ENCODE measurements at places on chromosomes 13 and 19.

- no peak for DNase-seq
Measured at GRCh38 chr13:29324601-29325000, 270.9 kb downstream of the SLC7A1 start.

- no peak for DNase-seq
Measured at GRCh38 chr19:44551850-44552249, 22.4 kb upstream of the CEACAM20 start.

GRCh38 chr19:17647071-17648020 is 40.8 kb downstream of the UNC13A start:
- no peak for DNase-seq

DNA sequence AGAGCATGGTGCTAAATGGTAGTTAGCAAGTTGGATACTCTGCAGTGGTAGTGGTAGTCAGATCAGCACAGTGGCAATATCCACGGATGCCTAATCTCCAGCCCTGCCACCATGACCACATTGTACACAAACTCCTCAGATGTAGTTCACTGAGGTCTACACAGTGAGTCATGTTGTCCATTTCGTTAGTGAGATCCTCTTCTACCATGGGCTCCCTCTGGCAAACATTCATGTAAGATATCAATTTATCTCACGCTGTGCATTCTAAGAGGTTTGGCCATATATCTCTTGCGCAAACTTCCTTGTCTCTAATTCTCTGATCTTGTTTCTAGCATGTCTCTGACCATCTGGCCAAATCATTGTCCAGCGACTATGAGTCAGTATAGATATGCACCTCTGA is 58.2 kb downstream of the POLR1D start:
- no peak for DNase-seq

DNA sequence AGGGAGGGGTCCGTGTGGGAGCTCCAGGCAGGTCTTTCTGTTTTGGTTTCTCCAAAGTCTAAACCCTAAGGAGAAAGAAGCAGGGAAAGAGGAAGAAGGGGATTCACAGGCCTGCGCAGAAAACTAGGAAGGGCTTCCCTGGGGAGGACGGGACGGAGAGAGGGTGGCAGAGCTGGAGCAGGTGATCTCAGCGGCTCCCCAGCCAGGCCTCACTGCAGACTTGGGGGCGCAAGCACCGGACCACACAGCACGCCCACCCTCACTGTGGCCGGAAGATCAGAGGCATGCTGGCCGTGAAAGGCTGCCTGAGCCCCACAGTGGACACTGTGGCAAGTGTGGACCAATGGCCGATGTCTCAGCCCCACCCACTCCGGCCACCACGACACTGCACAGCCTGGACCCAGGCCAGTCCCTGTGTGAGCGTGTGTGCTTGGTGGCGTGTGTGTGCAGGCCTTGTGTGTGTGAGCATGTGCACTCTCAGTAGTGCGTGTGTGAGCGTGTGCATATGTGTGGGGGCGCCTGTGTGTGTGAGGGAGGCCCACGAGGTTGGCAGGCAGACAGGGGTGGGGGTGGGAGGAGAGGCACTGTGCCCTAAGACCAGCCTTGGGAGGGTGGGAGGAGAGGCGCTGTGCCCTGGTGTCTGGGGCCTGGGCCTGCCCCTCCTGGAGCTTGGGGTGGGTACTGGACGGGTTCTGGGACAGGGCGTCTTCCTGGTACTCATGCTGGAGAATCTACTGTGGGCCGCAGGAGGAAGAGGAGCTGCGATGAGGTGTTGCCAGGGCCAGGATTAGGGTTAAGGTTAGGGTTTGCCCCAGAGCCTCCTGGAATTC is 15.4 kb upstream of the TMEM255B start:
- no peak for DNase-seq

DNA sequence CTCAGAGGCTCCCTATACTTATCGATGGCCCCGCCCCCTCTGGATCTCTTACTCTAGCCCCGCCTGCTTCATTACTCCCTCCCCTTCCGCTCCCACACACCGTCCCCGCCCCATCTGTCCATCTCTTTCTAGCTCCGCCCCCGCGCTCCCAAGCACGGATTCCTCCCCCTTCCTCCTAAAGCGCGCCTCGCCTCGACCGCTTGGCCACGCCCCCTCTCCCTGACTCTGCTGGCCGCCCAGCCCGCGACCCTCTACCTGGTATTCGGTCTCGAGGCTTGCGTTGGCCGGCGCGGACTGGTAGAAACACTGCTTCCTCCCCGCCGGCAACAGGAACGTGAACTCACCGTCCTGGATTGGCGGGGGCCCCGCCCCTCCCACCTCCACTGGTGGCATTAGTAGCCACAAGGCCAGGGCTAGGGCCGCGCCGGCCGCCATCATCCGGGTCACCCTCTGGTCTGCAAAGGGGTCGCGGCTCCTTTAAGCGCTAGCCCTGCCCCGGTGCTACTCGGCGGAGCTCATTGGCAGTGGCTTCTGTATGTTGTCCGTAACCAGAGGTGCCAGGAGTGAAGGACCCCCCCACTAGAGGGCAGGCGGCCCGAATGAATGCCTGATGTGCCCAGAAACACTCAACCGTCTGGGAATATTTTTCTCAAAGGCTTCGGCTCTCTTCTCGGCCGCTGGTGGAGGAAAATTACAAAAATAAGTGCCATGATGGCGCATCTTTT is at the start of gene TMED1:
TMED1 (minus strand) TSS at position 459 of the 725 bp plus-strand sequence; CDS start at position 438, 21 bp downstream.
- peak; percentile 88 for DNase-seq

GRCh38 chr13:20505405-20506366 is 20.0 kb downstream of the CRYL1 start:
- DNase-seq: no peak

DNA sequence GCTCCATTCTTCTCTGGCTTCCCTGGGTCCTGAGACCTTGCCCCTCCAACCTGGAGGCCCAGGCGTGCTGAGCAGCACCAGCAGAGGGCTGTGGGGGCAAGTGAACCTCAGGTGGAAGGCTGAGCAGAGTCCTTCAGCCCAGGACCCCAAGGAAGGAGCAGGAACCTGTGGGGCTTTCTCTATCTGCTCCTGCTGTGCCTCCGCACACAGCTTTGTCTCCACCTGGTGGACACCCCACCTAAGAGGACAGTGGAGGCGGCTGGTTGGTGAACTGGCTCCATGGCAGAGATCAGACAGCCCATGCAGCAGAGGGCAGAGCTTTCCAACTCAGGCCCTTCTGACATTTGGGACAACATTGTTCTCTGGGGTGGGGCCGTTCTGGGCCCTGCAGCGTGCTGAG is 19.7 kb downstream of the ZFR2 start:
- DNase-seq: peak; percentile 32

GRCh38 chr13:64845110-64845509 is 2385.0 kb downstream of the PCDH9 start:
- DNase-seq: no peak

DNA sequence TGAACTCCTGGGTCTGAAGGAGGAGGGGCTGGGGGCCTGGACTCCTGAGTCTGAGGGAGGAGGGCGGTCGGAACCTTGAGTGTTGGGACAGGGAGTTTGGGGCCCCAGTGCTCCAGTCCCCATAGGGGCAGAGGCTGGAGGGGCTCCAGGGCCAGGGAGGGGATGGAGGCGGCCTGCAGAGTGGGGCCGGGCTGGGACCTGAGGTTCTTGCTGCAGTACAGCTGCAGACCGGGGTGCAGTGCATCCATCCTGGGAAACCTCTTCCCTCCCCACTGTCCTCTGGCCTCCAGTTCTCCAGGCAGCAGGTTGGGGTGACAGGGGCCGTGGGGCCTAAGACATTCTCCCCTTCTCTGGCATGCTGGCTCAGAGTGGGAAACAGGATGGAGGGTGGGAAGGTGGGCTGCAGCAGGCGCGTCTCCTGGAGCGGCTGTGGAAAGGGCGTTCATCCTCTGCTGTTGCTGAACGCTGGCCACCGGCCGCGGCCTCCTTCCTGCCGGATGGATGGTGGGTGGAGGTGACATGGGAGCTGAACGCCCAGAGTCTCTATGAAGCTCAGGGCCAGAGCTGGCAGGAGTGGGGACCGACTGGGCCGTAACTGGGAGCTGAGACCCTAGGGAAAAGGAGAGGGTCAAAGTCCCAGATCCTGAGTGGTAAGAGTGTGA is 1.6 kb downstream of the BRSK1 start:
- DNase-seq: no peak

DNA sequence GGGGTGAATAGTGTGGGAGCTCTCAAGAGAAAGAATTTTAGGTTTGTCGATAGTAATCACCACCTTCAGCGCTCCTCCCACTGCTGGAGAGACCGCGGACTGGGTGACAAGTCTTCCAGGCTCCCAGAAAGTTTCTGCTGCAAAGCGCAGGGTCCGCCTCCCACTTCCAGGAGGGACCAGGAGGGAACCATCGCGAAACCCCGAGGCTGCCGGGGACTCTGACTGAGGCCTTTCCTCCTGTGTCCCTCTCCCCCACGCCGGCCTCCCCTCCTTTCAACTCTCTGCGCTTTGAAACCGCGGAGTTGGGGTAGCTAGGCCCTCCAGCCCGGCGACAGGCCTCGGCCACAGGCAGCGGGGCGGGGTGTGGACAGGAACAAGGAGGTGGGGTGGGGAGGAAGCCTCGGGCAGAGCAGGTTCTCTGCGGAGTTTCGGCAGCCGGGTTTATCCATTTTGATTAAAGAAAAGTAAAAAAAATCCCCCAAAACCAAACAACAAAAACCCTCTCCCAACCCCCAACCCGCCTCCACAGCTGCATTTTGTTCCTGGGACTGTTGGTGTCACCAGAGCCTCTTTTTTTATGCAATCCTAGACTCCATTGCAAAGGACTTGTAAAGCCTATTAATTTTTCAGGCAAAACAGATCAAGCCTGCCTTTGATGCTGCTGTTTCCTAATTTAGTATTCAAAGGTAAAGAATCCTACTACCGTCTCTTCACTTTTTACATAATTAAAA is 157.2 kb downstream of the TM9SF2 start:
- DNase-seq: no peak

GRCh38 chr13:108283110-108283509 is 13.6 kb downstream of the TNFSF13B start:
- no peak for DNase-seq

GRCh38 chr13:74625541-74625940 is 491.3 kb upstream of the KLF12 start:
- no peak for DNase-seq

DNA sequence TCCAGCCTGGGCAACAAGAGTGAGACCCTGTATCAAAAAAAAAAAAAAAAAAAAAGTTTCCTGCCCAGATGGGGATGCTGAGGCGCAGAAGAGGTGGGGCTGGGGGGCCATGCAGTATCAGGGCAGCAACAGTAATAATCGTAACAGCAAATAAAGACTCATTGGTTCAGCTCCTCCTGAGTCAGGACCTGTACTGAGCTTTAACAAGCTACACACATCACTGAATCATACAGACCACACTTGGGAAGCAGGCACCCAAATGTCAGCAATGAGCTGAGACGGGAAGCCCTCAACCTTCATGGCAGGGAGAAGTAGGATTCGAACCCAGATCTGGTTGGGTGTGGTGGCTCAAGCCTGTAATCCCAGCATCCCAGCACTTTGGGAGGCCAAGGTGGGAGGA is 10.6 kb upstream of the DPF1 start:
- no peak for DNase-seq

GRCh38 chr13:44802491-44802890 is 186.8 kb downstream of the NUFIP1 start:
- no peak for DNase-seq

- no peak for DNase-seq
Measured at GRCh38 chr19:17095141-17095919, 19.8 kb downstream of the MYO9B start.

GRCh38 chr13:40622761-40623160 is 43.7 kb downstream of the FOXO1 start:
- no peak for DNase-seq

GRCh38 chr19:29104605-29105241 is 108.2 kb downstream of the UQCRFS1 start:
- DNase-seq: no peak

DNA sequence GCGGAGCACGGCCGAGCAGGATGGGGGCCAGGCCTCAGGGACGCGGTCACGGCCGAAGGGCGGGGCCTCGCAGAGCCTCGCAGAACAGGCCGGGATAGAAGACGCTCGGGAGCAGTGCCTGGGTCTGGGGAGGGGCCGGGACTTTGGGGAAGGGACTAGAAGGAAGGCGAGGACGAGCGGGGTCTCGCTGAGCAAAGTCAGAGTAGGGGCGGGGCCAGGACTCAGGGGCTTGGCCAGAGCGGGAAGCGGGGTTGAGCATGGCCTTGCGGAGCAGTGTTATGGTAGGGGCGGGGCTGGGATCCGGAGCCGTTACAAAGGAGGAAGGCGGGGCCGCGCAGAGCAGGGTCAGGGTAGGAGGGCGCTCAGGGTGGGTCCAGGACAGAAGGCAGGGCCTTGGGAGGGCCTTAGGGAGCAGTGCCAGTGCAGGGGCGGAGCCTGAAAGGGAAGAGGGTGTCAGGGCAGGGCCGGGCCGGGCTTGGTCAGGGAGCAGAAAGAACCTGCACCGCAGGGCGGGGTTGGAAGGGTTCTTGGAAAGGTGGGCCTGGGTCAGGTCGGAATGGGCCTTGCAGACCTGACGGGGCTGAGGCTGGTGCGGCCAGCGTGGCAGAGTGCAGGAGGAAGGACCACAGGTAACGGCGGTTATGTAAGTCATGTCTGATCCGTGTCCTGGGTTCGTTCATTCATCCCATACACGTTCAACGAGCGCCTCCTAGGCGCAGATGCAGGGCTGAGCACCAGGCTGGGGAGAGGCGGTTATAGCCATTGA is 533 bp upstream of the ATP8B3 start:
- DNase-seq: peak; percentile 67

DNA sequence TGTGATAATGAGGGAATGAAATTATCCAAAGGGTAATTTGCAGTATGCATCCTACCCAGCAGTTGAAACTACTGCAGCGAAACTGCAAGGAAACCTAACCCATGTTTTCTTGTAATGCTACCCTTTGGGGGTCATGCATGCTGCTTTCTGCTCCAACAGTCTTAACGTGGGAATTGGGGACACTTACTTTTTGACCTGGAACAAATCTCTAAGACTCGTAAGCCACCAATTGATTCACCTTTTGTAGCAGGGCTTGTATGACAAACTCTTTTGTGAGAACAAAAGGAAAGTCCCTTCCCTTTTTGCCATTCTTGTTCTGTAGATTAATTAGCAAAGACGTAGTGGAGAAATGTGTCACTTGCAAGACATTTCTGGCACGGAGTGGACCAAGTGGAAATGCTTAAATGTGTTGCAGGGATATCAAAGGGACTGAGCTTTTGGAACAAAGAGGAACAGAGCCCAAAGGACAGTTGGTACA is 27.4 kb downstream of the LRCH1 start:
- no peak for DNase-seq

DNA sequence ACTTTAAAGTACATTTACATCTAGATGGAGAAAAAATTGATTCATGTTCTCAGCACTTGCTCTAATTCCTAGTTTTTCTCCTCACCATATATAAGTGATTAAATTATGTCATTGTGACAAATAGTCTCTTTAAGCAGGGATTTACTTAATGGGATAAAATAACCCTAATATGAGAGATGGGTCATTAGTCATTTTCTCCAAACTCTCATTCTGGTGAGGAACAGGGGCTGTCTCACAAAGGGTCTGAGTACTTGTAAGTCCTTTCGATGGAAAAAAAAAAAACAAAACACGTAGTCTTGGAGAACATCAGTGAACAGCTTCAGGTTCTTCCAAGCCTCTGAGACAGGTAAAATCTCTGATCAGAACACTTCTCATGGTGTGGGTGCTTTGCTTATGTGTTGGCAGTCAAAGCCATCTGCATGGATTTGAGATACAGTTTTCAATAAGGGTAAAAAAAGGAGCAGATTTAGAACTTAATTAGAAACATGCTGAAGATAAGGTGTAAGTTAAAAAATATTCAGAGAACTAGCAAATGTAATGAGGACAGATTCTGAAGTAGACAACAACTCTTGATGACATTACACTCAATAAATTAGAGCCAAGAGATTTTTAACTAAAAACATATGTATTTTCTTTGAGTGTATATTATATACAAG is 1668.9 kb upstream of the MIR17HG start:
- no peak for DNase-seq

- DNase-seq: no peak
Measured at GRCh38 chr13:33218426-33218825, 67.1 kb downstream of the STARD13 start.

- DNase-seq: no peak
Measured at GRCh38 chr13:46600943-46601311, 48.0 kb downstream of the LRCH1 start.

Measured in stimulated activated CD8-positive, alpha-beta memory T cell treated with anti-CD3 and anti-CD28 coated beads, Interleukin-7, amount 100 ng/mL, for 1 hour (primary cell).